MCF 10A (cell line): ENCODE measurements at places on chromosomes 1 and 21. TPM values are rescaled to one million over a fixed set of nuclear protein-coding genes. Genes with fewer than 3 reads are reported as not detected.

PAQR7 gene
- 3.8 and 4.4 TPM in 2 replicates for total RNA-seq

ARTN gene
- total RNA-seq = 1.9 TPM in 2 replicates

COL11A1 gene
- not detected in 2 replicates for total RNA-seq

FMOD gene
- not detected in 2 replicates for total RNA-seq

SLFNL1 gene
- total RNA-seq = 0.28 and 0.29 TPM in 2 replicates

EPHX1 gene
- 25.0 and 35.8 TPM in 2 replicates for total RNA-seq

PRMT6 gene
- 11.7 and 14.0 TPM in 2 replicates for total RNA-seq

KIAA1614 gene
- total RNA-seq = 0.66 and 1.1 TPM in 2 replicates

CACNA1E gene
- 0.05 and 0.07 TPM in 2 replicates for total RNA-seq

MROH7 gene
- total RNA-seq = 0.34 TPM in 1 of 2 replicates, not detected in the other

PACC1 gene
- total RNA-seq = 23.0 and 23.3 TPM in 2 replicates

ZFYVE9 gene
- 21.9 and 23.9 TPM in 2 replicates for total RNA-seq

ANKRD34A gene
- 2.6 and 3.1 TPM in 2 replicates for total RNA-seq

PROX1 gene
- total RNA-seq = 0.61 TPM in 2 replicates

PLA2G4A gene
- total RNA-seq = 2.1 and 3.8 TPM in 2 replicates

GPR161 gene
- total RNA-seq = 6.6 and 10.2 TPM in 2 replicates

ERMAP gene
- 13.2 and 17.2 TPM in 2 replicates for total RNA-seq

CYP4Z1 gene
- total RNA-seq = not detected in 2 replicates

ZMYND12 gene
- total RNA-seq = 0.21 TPM in 1 of 2 replicates, not detected in the other

TATDN3 gene
- total RNA-seq = 31.5 and 35.7 TPM in 2 replicates

FMO3 gene
- not detected in 2 replicates for total RNA-seq

RPL22 gene
- total RNA-seq = 477 and 513 TPM in 2 replicates

SPRR2D gene
- 430 and 1,071 TPM in 2 replicates for total RNA-seq

CITED4 gene
- 22.5 and 43.5 TPM in 2 replicates for total RNA-seq

SYTL1 gene
- 64.8 and 81.8 TPM in 2 replicates for total RNA-seq

SLAMF9 gene
- not detected in 2 replicates for total RNA-seq

KCNK1 gene
- total RNA-seq = 24.3 and 41.3 TPM in 2 replicates

GUCA2A gene
- total RNA-seq = not detected in 2 replicates

CFHR1 gene
- total RNA-seq = not detected in 2 replicates

FCGR3A gene
- not detected in 2 replicates for total RNA-seq

GCSAML gene
- total RNA-seq = not detected in 2 replicates

LCE2C gene
- total RNA-seq = not detected in 2 replicates
